Stimulated activated CD8-positive, alpha-beta memory T cell treated with anti-CD3 and anti-CD28 coated beads, Interleukin-4, amount 100 ng/mL, for 4 hours (primary cell): ENCODE measurements at places on chromosomes 3 and 15.

DNA sequence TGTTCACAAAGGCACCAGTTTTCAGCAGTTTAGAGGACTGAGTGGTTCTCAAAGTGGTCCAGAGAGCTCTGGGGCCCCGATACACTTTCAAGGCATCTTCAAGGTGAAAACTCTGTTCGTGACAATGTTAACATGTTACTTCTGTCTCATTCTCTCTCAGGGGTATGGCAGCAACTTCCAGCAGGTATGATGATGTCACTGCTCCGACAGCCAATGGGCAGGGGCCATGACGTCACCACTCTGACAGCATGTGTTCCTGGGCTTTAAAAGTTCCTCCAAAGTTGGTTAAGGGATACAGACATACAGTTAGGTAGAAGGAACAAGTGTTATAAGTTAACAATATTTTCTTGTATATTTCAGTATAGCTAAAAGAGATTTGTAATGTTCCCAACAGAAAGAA lies 87.9 kb downstream of the KLF15 start:
- DNase-seq = no peak

DNA sequence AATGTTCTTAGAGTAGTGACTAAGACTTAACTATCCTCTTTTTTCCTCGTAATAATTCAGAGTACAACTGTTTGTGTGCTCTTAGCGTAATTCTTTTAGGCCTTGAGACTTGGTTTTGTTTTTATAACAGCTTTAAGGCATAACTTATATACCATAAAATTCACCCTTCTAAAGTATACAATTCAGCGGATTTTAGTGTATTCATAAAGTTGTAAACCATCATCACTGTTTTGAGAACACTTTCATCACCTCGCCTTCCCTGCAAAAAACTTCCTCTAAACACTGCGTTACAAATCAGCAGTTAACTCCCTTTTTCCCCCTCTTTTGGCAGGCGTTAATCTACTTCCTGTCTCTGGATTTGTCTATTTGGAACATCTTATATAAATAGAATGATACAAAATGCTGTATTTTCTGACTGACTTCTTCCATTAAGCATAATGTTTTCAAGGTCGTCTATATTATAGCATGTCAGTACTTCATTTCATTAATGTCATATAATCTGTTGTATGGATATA lies 18.7 kb downstream of the DNAJC13 start:
- no peak for DNase-seq

DNA sequence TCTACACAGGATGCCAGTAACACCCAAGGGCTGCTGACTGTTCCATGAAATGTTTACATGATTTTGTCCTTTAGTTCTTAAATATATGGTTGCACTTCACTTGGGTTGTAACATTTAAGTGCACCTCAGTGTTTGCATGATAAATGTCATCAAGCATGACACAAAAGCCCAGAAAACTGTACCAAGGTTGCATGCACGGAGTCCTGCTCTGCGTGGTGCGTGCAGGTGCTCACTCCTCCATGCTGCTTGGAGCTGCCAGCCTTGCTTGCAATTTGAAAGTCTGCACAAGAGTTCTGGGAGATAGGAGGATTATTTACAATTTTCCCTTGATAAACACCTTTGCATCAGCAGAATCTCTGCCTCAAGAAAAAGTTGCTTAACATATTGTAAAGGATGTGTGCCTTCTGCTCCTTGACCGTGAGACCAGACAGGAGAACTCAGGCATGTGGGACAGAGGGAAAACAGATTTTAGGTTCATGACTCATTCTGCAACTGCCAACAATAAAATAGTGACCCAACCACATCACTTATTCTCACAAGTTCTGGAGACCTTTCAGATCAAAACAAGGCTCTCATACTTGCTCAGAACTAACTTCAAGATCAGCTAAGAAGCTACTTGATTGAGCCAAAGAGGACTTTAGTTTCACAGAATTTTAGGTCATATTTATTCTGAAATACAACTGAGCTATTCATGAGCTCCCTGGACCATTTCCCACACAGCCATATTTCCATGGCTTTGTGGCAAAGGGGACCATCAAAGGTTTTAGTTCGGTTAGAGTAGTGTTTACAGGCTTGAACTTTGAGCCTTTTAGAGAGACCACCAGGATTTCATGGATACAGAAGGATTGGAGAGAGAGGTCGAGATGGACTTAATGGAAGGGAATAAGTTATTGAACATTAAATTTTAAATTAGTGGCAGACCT lies 128.4 kb upstream of the ZBED2 start:
- no peak for DNase-seq

DNA sequence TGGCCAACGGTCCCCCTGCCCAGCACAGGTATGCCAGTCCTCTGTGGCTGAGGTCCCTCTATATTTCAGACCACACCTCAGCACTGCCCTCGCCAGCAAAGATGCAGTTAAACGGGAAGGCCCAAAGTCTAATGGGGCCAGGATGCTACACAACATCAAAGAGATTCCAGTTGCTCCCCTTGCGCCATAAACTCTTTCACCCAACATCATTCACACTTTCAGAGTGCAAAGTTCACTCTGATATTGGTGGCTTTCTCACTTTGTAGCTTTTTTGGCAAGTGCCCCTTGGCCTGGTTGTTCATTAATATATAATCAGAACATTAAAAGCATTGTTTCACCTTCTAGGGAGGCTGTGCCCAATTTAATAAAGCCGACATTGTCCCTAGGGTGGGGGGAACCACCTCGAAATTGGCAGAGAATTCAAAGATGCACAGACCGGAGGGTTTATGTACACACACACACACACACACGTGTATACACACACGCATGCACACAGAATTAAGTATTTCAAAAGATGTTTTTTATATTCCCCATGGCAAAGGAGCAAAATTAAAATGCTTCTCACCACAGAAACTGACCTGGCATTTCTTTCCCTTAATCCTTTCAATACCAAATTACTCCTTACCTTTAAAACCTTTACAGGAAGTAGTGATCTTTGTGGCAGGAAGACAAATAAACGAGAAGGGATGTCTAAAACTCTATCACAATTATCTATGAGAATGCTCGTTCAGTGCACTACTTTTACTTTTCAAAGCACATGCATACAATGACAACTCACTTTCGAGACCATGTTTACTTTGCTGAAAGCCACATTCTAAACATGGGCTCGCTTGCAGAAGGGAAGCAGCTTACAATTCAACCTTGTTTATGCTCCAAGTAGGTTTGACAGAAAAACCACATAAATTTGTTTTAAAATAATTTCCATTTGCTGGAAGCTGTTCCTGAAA lies 19.5 kb downstream of the LRIG1 start:
- DNase-seq = no peak

GRCh38 chr3:73405853-73406252 lies 218.9 kb downstream of the PDZRN3 start:
- no peak for DNase-seq

GRCh38 chr15:64844576-64845145 lies 2.9 kb downstream of the PLEKHO2 start:
- no peak for DNase-seq

- DNase-seq = no peak
Measured at GRCh38 chr3:109597444-109597843, 260.1 kb upstream of the DPPA4 start.

DNA sequence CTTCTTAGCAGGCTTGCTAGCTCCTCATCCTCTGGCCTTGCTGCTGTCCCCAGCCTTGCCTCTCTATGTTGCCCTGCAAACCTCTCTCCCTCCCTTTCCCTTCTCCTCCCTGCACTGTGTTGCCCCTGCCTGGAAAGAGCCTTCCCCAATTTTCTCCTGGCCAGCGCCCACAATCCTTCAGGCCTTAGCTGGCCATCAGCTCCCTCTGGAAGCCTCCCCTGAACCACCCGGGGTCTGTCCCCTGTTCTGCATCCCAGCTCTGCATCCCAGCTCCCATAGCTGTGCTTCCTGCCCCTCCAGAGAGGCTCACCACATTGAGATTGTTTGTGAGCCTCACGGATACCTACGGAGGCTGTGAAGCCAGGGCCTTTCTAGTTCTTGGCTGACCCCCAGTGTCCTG lies 23.7 kb downstream of the FAM3D start:
- no peak for DNase-seq

GRCh38 chr3:110577854-110578253 lies 493.8 kb upstream of the NECTIN3 start:
- no peak for DNase-seq

GRCh38 chr3:176562331-176562730 lies 635.0 kb downstream of the TBL1XR1 start:
- DNase-seq = no peak

- no peak for DNase-seq
Measured at GRCh38 chr3:1007866-1008265, 85.0 kb upstream of the CNTN6 start.

DNA sequence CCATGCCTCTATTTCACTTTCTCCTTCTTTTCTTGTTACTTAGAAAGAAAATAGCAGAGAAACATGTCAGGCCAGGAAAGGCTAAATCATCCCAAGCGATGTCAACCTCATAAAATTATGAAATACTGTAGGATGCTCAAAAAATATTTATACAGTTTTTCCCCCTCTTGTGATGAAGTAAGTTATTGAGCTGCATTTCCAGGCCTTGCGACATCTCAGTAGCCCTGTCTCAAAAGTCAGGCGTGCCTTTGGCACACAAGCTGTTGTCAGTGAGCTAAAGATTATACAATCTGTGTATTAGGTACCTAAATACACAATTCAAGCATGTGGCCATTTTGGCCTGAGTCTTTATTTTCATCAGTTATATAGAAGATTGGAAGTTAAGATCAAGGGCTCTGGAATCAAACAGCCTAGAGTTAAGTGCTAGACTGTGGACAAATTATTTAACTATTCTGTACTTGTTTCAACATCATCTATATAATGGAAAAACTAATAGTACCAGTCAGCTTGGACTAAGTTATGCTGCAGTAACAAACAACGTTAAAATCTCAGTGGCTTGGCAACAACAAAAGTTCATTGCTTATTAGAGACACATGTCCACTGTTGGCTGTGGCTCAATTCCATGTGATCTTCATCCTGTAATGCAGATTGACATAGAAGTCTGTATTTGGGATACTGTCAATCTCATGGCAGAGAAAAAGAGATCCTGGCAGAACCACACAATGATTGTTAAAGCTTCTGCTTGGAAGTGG lies 406.4 kb upstream of the PROK2 start:
- DNase-seq = no peak
